ENCODE measurements at places on chromosomes 4 and X.

DNA sequence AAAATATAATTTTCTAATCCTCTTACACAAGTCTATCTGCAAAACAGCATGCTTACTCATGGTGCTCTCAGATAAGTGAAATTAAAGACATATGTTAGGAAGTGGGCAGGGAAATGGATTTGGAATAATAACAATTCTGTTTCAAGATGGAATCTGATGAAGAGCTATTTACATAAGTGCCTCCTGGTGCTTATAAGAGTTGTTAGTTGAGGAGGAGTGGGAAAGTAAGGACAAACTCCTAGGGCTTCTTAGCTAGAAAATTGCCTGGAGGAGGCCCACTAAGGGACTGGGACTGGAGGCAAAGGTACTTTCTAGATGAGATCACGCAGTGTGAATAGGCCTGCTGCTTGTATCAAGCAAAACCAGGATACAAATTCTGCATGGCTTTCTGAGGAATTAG lies 939.8 kb downstream of the GLUD2 start:
- no peak for DNase-seq

DNA sequence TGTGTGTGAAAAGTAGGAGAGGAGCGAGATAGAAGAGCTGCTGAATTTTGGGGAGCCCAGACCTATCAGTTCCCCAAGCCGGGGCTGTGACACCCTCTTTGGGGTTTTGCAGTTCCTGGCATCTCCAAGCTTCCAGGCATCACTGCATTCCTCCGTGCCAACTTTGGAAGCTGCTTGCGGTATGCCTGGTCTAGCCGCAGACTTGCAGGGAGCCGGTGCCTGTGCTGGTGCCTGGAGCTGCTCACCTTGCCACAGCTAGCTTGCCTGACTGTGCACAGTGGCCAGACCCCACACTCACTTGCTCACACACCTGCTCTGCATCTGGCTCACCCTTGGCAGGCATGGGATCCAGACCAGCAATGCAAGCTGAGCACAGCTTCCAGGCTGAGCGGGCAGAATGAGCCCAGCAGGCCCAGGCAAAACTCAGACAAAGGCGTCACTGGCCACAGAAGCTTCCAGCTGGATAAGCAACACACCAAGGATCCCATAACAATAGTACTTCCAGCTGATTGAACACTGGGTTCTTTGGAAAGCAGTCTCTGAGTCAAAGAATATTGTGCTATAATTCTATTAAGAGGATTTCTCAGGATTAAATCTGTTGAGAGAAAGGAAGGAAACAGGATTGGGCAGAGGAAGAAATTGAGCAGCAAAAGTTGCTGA lies 390.9 kb downstream of the TEX13C start:
- no peak for DNase-seq

- no peak for DNase-seq
Measured at GRCh38 chrX:2614911-2615310, 76.2 kb upstream of the CD99 start.

DNA sequence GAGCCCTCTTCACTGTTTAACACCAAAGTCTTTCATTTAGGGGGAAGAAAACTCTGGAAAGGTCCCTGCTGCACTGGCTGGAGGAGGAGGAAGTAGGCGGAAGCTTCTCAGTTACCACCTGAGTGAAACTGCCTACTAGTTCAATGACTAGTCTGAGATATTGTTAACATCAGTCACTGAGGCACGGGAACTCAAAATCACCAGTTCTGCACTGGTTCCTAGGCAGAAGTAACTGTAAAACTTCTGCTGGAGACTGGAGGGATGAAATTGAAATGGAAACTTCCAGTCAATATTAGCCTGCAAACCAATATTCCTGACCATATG lies 178.3 kb downstream of the SNCA start:
- no peak for DNase-seq

GRCh38 chr4:141177171-141177570 lies 43.5 kb upstream of the ZNF330 start:
- no peak for DNase-seq

Data from cortex of kidney (tissue), 1 donor.